Activated T-cell treated with anti-CD3 and anti-CD28 coated beads for 48 hours (primary cell): ENCODE measurements at places on chromosomes 5 and 9.

- DNase-seq = no peak
Observed at GRCh38 chr9:109098171-109098959, 21.4 kb downstream of the TMEM245 start.

DNA sequence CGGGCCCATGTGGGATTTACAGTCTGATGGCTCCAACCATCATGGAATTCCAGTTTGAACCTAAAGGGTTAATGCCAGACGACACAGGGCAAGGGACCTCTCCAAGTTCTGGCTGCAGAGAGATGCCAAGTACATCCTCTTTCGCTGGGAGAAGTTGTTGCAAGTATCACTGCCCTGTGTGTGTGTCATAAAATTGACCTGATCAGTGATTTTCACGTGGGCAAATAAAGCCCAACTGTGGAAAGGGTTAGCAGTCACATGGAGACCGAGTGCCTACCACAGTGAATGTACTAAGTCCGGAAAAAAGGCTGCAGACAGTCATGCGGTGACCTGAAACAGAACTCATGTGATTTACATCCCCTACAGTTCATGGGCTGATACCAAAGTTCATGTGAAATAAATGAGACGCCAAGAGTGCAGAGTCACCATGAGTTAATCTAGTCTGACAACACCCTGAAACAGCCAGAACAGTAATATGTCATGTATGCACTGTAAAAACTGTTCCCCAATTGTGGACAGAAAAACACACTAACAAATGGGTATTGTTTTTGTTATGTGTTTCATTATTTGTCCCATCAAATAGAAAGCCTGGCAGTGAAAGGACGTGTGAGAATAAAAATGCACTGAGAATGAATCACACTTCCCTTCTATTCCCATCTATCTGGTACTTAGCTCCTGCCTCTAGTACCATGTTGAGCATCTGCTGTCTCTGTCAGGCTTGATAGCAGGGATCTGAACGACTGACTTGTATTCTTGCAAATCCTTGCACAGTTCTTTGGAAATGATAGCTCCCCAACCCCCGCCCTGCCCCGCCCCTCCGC, 115.7 kb downstream of the SUSD1 start:
- DNase-seq = no peak

DNA sequence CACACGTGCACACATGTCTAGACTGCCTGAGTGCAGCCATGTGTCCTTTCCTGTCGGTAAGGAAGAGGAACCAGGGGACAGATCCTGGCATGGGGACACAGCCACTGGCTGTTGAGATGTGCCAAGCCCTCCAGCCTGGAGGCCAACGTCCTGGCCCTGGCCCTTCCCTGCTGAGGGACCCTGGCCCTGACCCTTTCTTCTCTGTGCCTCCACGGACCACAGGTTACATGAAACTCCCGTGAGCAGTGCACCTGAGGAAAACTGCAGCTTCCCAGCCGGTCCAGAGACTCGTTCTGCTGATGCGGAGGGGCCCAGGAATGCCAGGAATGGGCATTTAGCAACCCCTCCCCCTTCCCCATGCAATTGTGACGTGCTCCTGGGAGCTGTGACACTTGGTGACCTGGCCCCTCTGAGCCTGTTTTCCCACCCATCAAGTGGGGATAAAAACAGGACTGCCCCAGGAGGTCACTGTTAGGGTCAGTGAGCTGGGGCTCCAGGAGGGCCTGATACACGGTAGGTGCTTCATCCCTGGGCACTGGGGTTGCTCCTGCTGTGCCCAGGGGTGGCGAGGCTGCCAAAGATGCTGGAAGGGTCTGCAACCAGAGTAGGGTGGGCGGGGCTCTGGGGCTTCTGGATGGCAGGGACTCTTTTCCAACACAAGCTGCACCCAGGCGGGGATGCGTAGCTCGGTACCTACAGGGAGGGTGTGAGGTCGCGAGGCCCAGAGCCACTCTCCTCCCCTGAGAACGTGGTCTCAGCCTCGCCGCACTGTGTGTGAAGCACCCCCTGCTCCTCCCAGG, 151.5 kb downstream of the C9orf50 start:
- no peak for DNase-seq

GRCh38 chr5:171646102-171647042, 139.2 kb upstream of the SMIM23 start:
- no peak for DNase-seq
